PC-9 (cell line): ENCODE measurements at places on chromosomes 3 and 15. TPM values are rescaled to one million over a fixed set of nuclear protein-coding genes. Genes with fewer than 3 reads are reported as not detected.
A peak's percentile ranks its signal among the peaks of the same experiment; 100 is the strongest.

- H3K4me3 ChIP-seq, result no peak overlapping the region
- DNase-seq, result no peak
- peaks cover 70% of the 10 kb centered on the region for H3K4me1 ChIP-seq
- no peaks in the 10 kb centered on the region for H3K27me3 ChIP-seq
- H3K36me3 ChIP-seq, result no peaks in the 10 kb centered on the region
- H3K27ac ChIP-seq, result peak overlapping the region; percentile 97
Observed at GRCh38 chr3:12197475-12197874, 38.8 kb upstream of the TIMP4 start.

GRCh38 chr3:178381971-178382448, 154.2 kb upstream of the KCNMB2 start:
- no peak overlapping the region for H3K4me3 ChIP-seq
- peaks cover 26% of the 10 kb centered on the region for H3K4me1 ChIP-seq
- H3K27ac ChIP-seq, result peak overlapping the region; percentile 2; the same call in 1 of the 2 replicates
- H3K27me3 ChIP-seq, result no peaks in the 10 kb centered on the region
- no peak for DNase-seq

- no peak for DNase-seq
- no peak overlapping the region for H3K4me3 ChIP-seq
- no peaks in the 10 kb centered on the region for H3K27me3 ChIP-seq
- H3K27ac ChIP-seq, result no peak overlapping the region
- H3K4me1 ChIP-seq, result peaks cover 49% of the 10 kb centered on the region
- no peaks in the 10 kb centered on the region for H3K36me3 ChIP-seq
Observed at GRCh38 chr3:171255236-171255806, 204.9 kb downstream of the TNIK start.

GRCh38 chr15:101533371-101534140, 44.0 kb upstream of the PCSK6 start:
- no peaks in the 10 kb centered on the region for H3K36me3 ChIP-seq
- H3K4me1 ChIP-seq, result peaks cover 25% of the 10 kb centered on the region
- no peaks in the 10 kb centered on the region for H3K27me3 ChIP-seq
- H3K27ac ChIP-seq, result no peak overlapping the region
- DNase-seq, result no peak
- no peak overlapping the region for H3K4me3 ChIP-seq

- H3K4me1 ChIP-seq, result peaks cover 14% of the 10 kb centered on the region
- H3K27me3 ChIP-seq, result no peaks in the 10 kb centered on the region
- no peak overlapping the region for H3K4me3 ChIP-seq
- DNase-seq, result peak; percentile 41
- no peaks in the 10 kb centered on the region for H3K36me3 ChIP-seq
Observed at GRCh38 chr3:141452045-141452444, 34.8 kb upstream of the RASA2 start.

DNA sequence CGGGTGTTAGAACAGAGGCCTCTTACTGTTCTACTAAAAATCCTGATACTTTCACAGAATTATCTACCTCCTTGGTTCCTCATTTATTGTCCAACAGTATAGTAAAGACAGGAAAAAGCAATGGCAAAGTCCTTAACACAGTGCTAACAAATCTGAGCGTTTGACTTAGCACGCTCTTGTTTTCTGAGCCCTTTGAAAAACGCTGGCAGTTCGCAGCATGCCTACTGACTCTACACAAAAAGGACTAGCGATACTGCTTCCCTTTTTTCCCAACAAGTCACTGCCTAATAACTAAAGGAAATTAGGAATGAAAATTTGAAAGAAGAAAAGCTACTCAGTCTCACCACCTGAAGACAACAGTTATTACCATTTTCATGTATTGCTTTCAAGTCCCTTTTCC, 34.8 kb upstream of the CEMIP start:
- peaks cover 28% of the 10 kb centered on the region for H3K36me3 ChIP-seq
- H3K27me3 ChIP-seq, result no peaks in the 10 kb centered on the region
- peak overlapping the region; percentile 64 for H3K27ac ChIP-seq
- peaks cover 52% of the 10 kb centered on the region for H3K4me1 ChIP-seq

DNA sequence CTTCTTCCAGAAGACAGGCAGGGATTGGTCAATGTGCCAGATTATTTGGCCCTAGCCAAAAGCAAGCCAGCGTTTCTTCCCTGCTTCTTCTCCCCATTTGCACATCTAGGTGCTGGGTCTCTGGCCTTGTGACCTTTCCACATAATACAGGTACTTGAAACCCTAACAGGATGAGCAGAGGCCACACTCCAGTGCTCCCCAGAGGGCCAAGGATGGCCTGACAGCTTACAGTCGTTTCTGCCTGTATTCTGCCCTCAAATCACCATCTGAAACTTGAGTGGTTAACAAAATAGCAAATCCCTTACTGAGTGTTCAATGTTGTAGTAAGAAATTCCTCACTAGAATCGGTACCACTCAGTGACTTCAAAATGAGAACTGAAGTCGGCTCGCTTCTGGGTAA, 29.1 kb downstream of the MKRN2 start:
- no peaks in the 10 kb centered on the region for H3K27me3 ChIP-seq
- no peak for DNase-seq
- H3K4me1 ChIP-seq, result no peaks in the 10 kb centered on the region
- peaks cover 58% of the 10 kb centered on the region for H3K36me3 ChIP-seq
- H3K27ac ChIP-seq, result 0 out of 2 replicates have a peak overlapping the region, but pooled peaks have one; percentile 4
- no peak overlapping the region for H3K4me3 ChIP-seq

DNA sequence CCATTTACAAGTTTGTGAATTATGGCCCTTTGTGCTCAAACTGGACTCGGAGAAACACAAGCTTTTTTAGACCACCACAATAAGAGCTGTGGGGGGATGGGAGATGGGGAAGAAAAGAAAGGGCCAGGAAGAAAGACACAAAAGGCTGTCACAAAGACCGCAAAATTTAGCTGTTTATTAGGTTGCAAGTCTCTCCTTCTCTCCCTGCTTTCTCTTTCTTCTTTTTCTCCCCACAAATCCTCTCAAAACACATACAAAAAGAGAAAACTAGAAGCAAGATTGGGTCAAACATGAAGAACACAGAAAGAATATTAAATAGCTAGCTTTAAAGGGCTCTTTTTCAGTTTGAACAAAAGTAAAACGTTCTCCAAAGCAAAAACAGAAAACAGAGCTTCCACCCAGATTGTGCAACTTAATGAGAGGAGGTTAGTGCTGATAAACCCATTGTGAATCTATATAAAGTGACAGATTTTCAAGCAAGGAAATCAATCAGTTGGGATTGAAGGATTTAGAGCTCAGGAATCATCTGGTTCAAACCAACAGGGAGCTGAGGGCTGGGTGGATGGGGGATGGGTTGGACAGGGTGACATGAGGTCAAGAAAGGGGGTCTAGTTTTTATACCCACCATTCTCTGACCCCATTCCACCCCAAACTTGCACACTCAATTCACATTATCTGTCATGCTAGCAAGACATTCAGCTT, 87.3 kb downstream of the DHX30 start:
- H3K36me3 ChIP-seq, result no peaks in the 10 kb centered on the region
- DNase-seq, result no peak
- no peaks in the 10 kb centered on the region for H3K4me1 ChIP-seq
- no peaks in the 10 kb centered on the region for H3K27me3 ChIP-seq

DNA sequence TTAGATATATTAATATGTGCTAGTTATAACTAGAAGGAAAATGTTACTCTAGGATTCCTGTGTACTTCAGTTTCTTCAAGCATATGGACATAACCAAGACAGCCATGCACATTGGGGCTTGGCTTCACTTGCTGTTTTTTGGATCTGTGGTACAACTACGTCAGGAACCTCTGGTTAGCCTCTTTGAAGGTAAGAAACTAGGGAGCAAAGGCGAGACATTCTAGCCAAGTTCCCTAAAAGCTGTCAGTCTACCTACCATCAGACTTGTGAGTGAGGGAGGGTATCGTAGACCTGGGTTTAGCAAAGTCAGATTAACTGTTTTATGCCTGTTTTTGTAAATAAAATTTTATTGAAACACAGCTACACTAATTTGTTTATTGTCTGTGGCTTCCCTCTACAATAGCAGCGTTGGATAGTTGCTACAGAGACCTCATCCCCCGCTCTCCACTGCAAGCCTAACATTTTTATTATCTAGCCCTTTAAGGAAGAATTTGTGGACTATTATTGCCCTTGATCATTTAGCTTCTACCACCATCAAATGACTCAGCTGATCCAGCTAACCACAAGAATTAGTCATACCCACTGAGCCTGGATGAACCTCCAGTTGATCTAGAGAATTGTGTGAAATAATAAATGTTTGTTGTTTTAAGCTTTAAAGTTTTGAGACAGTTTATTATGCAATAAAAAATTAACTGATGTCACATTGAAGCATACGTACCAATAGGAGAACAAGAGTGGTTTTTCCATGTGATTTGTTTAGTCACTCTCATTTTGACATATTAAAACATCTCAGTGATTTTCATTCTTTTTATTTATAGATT, 58.1 kb downstream of the RSRC1 start:
- H3K4me1 ChIP-seq, result peaks cover 21% of the 10 kb centered on the region
- DNase-seq, result peak; percentile 38
- peak overlapping the region; percentile 64 for H3K27ac ChIP-seq

DNA sequence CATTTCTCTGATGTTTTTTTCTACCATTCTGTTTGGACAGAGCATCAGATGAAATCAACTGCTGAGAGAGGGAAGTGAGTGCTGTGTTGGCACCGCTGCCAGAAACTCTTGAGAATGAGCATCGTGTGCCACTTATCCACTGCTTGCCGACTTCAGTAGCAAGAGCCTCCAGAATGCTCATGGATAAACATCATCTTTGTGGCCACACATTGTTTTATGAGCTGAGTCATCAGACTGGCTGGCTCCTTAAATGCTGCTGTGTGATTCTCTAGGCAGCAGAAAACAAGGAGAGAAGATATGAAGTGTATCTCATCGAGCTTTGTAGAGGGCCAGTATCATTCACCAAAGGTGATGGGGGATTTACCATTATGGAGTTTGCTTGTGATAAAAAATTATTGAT, 3.4 kb upstream of the DOCK3 start:
- no peak overlapping the region for H3K27ac ChIP-seq
- H3K36me3 ChIP-seq, result no peaks in the 10 kb centered on the region
- DNase-seq, result peak; percentile 83
- H3K27me3 ChIP-seq, result no peaks in the 10 kb centered on the region
- H3K4me1 ChIP-seq, result peaks cover 17% of the 10 kb centered on the region

GOLGA8H gene
- not detected in 2 replicates for total RNA-seq
